ENCODE measurements at places on chromosomes 7 and 10. TPM values are rescaled to one million over a fixed set of nuclear protein-coding genes. Genes with fewer than 3 reads are reported as not detected.

- peak; percentile 77 for DNase-seq
These were observed at the start of gene TSPAN14 for GRCh38 chr10:80453842-80454512. TSS of gene TSPAN14 (plus strand) at chr10:80454310. CDS start at chr10:80489234, 34,924 bp downstream.

GRCh38 chr10:105797234-105797890 lies 1156.3 kb downstream of the SORCS3 start:
- DNase-seq: no peak

GRCh38 chr10:86281396-86281795 lies 85.2 kb downstream of the GRID1 start:
- no peak for DNase-seq

GRCh38 chr7:107503687-107504086 lies 33.8 kb downstream of the GPR22 start:
- no peak for DNase-seq

DNA sequence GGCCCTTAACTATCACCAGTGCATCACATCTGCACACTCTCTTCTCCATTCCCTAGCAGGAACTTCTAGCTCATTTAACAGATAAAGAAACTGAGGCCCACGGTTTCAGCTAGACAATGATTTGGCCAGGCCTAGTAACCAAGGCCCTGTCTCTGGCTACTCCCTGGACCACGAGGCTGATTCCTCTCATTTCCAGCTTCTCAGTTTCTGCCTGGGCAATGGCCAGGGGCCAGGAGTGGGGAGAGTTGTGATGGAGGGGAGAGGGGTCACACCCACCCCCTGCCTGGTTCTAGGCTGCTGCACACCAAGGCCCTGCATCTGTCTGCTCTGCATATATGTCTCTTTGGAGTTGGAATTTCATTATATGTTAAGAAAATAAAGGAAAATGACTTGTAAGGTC lies 13.5 kb downstream of the AQP1 start:
- no peak for DNase-seq

- DNase-seq: no peak
These were observed 71.3 kb upstream of the ARMC3 start for GRCh38 chr10:22856444-22857074.

DNA sequence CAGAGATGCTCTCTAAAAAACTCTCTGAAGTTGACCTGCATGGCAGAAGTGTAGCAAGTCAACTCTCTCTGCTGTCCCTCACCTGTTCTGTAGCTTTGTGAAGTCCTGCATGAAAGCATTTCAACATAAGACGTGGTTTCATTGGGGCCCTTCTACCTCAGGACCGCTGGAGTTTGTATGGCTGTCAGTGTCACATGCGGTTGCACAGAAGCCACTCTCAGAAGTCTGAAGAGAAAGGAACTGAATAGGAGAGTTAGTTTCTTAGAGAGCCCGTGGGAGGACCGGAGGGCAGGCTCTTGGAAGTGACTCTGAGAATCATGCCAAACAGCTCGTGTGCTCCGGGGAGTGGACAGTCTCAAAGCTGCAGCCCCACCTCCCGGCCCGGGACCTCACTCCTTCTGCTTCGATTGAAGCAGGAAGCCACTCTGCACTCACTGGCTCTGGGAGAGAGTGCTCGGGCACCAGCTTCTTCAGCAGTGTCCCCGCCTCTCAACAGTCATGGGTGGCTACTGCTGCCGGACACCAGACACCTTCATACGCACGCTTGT lies 486.7 kb downstream of the SDK1 start:
- DNase-seq: no peak

GRCh38 chr10:122191936-122192541 lies 79.1 kb upstream of the BTBD16 start:
- DNase-seq: no peak

RBP4 gene
- total RNA-seq: not detected

CHN2 gene
- total RNA-seq: 1.8 TPM

FAM24B gene
- total RNA-seq: 10.6 TPM

Measured in activated CD8-positive, alpha-beta T cell treated with anti-CD3 and anti-CD28 coated beads for 36 hours (primary cell).